CD4-positive, alpha-beta T cell treated with Interleukin-17A for 4 hours (primary cell): ENCODE measurements at places on chromosomes 2 and 18.

DNA sequence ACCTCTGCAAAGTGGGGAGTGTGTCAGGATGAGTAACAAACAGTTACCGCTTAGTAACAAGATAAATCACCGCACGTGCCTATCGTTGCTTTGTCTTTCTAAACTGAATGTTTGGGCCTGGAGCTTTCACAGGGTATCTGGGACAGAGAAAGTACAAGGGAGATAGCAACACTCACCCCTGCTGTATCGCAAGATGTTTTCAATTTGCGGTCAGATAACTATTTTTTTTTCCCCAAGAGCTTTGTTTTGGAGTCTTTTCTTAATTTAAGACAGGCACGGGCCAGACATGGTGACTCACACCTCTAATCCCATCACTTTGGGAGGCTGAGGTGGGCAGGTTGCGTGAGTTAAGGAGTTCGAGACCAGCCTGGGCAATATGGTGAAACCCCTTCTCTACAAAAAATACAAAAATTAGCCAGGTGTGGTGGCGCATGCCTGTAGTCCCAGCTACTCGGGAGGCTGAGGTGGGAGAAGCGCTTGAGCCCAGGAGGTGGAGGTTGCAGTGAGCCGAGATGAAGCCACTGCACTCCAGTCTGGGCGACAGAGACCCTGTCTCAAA lies 146.6 kb downstream of the GBX2 start:
- DNase-seq, result no peak

DNA sequence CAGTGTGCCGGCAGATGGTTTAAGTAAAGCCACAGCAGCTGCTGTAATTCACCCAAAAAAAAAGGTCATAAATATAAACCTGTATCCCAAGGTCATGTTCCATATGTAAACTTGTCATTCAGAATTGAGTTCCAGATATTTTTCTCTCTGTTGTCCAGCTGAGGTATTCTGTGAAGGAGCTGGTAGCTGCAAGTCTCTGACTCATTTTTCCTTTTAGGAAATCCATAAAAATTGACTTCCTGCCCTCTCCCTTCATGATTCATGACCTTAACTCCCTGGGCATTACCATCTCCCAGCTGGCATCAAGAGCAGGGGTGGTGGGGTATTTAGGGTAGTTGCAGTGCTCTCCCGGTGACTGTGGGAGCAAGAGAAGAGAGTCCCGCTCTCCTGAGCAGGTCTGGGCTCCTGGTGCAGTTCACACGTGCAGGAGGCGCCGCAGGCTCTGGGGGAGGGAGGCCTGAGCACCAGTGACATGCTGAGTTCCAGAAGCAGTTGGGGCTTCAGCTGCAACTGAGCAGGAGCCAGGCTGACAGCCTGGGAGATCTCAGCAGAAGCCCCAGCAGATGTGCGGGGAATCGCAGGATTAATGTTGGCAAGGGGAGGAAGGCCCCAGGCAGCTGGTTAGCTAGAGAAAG lies 192.6 kb downstream of the MGAT5 start:
- DNase-seq, result no peak

GRCh38 chr2:150605664-150606063 lies 118.2 kb upstream of the RND3 start:
- DNase-seq, result no peak

- no peak for DNase-seq
Observed at GRCh38 chr2:224786848-224787247, 70.7 kb upstream of the CCDC195 start.

DNA sequence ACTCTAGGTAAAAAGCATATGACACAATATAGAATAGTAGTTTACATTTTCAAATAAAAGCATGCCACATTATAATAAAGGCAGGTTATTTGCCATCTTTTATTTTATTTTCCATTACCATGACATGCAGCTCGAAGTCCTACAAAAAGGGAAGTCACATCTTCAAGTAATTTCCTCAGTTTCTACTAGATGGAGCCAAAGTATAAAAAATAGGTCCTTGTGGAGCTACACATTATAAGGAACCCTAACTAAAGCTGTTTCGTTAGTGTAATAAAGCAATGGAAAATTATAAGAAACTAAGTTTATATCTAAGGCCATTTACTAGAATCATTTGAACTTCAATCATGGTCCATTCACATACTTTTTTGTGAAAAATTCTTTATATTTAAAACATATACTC lies 674.5 kb downstream of the KCNJ3 start:
- no peak for DNase-seq

DNA sequence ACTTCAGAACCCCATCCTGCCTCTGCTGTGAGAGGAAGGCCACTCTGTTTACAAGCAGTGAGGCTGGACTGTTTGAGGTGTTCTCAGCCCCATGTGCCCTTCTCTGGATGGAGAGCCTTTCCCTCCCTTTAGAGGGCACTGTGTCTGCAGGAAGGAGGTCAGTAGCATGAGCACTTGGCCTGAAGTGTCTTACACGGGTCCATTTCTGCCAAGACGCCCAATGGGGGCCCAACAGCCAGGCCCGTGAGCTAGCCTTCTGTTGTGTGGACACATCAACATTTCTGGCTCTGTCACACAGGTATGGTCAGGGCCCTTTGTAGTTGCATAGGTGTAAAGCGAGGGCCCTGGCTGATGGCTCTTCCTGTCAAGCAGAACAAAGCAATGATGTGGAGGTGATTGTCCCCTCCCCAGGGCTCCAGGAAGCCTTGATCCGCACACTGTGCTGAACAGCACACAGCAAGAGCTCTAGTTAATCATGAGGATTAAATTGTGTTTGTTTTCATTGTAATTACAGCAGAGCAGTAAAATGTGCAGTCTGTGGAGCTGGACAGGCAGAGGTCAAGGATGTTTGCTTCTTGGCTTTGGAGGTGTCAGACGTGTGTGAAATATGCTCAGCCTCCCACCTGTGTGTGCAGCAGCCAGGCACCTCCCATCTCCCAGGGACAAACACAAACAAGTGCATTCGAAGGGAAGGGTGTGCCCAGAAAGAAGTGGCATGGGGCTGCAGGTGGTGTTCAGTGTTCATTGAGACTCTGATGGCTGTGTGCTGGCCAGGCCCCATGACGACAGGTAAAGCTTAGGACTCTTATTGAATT lies 132.1 kb downstream of the SH3RF3 start:
- DNase-seq, result no peak

GRCh38 chr2:126513033-126513432 lies 142.9 kb upstream of the GYPC start:
- no peak for DNase-seq
